ENCODE measurements at places on chromosomes 6 and 20.

- DNase-seq, result no peak
These were observed 122.4 kb downstream of the RIN2 start for GRCh38 chr20:19880256-19881079.

- no peak for DNase-seq
These were observed 34.4 kb downstream of the EFHC1 start for GRCh38 chr6:52454556-52454955.

DNA sequence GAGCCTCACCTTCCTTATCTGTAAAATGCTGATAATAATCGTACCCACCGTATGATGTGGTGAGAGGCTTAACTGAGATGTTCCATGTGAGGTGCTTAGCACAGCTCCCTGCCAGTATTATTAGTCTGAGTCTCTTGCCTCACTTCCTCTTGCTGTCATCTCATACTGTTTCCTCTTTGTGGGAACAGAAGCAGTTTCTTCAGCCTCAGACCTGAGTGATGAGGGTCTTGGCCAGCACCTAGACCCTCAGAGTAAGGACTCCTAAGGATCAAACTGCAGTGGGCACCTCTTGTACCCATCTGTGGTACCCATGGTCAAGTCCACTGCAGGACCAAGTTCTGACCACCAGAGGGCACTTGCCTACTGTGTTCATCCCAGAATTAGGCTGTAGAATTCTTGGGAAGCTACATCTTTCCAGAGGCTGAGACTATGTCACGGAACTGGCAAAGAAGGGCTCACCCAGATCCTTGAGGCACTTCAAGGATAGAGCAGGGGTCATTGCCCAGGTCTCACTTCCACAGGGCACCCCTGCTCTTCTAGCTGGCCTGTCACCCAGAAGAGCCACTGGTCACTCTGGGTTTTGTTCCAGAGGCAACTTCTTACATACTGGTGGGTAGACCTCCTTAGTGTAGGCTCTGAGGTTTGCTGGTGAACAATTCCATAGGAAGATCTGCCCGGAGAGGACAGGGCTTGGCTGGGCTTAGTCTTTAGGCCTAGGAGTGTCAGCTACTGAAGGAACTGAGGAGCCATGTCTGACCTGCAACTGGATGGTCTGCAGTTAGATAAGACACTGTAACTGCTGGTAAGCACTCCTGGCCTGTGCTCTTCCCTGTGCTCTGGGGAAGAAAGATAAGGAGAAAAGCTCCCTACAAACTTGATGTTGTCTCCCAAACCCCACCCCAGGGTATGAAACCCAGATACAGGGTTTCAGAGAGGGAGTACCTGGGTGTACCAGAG, 20.6 kb upstream of the SGK2 start:
- peak; percentile 34 for DNase-seq

GRCh38 chr6:168415098-168415992, 25.6 kb upstream of the SMOC2 start:
- no peak for DNase-seq

DNA sequence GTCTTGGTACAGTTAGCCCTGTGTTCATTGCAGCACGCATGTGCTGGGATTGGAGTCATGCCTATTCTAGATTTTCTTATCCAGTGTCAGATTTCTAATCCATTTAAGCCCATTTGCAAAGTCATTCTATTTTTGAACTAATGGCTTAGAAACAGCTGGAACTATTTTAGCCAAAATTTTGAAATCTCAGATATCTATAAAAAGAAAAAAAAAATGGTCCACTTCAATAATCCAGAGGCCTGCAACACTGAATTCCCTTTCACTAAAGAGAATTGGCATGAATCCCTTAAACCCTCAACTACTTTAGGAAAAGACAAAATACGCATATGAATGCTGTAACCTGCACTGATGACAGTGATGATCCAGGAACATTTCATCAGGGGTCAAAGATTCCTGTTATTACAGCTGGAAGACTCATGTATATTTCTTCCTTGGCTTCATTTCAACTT, 1.5 kb downstream of the COL21A1 start:
- no peak for DNase-seq

DNA sequence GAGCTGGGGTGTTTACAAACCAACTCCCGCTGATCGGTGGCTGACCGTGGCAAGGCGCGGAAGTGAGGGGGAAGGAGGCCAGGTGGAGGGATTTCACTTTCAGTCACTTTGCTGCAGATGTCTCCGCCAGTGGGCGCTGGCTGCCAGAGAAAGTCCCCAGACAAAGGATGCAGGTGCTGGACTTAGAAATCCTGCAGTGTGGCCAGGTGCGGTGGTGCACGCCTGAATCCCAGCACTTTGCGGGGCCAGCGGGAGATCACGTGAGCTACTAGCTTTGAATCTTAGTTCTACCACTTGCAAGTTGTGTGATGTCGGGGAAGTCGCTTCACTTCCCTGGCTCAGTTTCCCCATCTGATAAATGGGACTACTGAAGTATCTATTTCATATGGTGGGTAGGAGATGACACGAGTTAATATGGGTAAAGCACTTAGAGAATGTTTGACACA, 180.4 kb downstream of the ZNF217 start:
- peak; percentile 20 for DNase-seq

- DNase-seq, result no peak
These were observed 31.9 kb upstream of the MRPS18A start for GRCh38 chr6:43719511-43719910.

- DNase-seq, result no peak
These were observed 182.4 kb downstream of the KHDC1L start for GRCh38 chr6:73042892-73043291.

GRCh38 chr20:50903353-50904051, 27.7 kb downstream of the ADNP start:
- DNase-seq, result no peak

DNA sequence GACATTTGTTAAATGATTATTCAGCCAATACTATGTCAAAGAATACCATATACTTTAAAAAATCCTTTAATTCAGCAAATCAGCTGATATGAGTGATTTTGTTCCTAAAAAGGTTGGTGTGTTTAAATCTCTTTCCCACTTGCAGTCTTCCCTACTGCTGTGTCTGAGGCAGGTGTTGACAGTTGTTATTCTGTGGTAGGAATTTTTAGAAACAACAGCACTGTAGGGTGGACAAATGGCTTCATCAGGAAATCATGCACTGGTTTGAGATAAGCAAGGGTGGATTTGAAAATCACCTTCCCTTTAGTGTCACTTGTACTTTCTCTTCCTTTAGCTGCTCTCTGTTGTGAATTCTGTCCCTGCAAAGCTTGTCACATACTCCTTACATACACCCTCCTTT, 213.7 kb upstream of the SGK1 start:
- no peak for DNase-seq

- DNase-seq, result no peak
These were observed 62.1 kb upstream of the BHLHE23 start for GRCh38 chr20:63068711-63069367.

DNA sequence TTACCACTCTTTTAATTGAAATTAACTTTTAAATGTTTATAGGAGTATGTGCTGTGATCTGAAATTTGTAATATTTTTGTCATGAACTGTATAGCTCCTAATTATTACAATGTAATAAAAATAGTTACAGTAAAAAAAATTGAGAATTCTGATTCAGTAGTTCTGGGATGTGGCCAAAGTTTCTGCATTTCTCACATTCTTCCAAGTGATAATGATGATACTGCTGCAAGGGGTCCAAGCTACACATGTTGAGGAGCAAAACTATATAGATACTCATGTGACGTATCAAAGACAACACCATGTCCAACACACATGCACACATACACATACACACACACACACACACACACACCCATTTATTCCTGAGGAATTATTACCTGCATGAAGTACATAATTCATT, 71.0 kb upstream of the FAM83B start:
- no peak for DNase-seq

GRCh38 chr6:18340781-18341551, 46.2 kb upstream of the RNF144B start:
- no peak for DNase-seq

- no peak for DNase-seq
These were observed 695 bp downstream of the ARHGAP18 start for GRCh38 chr6:129709196-129709768.

DNA sequence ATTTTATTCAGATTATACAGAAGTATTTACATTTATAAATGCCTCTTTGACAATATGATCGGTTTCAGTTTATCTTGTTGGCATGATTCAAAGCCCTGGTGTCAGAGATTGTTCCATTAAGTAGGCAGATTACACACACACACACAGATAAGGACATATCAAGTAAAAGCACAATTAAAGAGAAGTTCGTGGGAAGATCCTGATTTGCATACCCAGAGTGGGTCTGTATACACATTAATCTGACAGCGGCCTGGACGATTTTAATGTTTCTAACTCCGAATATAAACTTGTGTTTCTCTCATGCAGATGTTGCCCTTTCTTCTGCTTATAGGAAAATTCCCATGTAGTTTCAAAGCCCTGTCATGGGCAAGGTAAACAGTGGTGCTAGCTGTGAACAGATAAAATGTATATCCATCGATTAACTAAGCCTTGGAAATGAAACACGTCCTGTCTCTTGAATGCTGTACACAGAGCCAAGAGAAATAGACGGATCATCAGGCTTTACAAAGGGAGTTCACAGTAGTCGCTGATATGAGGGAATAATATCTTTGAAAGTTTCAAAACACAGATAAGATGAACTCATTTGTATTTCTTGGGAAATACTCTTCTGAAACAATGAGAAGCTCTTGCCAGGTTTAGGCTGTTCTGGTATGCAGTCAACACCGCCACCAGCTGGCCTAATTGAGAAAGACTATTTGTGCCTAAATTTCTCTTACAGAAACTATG, 108.2 kb upstream of the GMDS start:
- peak; percentile 44 for DNase-seq

DNA sequence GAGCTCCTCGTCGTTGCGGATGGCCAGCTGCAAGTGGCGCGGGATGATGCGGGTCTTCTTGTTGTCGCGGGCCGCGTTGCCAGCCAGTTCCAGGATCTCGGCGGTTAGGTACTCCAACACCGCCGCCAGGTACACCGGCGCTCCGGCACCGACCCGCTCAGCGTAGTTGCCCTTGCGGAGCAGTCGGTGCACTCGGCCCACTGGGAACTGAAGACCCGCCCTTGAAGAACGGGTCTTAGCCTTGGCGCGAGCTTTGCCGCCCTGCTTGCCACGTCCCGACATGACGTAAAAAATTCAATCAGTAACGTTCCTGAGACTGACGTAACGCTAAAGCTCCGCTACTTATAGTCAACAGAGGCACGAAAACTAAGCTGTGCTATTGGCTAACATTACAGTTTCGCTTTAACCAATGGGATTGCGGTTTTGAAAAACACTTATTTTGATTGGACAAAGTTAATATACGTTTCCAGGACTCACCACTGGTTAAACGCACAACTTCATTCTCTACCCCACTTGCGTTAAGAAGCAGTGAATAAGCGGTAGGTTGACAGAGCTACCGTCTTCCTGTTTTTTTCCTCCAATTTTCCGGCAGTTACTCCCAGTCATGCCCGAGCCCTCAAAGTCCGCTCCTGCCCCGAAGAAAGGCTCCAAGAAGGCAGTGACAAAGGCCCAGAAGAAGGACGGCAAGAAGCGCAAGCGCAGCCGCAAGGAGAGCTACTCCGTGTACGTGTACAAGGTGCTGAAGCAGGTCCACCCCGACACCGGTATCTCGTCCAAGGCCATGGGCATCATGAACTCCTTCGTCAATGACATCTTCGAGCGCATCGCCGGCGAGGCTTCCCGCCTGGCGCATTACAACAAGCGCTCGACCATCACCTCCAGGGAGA, 73.9 kb downstream of the OR2B2 start:
- DNase-seq, result peak; percentile 52

DNA sequence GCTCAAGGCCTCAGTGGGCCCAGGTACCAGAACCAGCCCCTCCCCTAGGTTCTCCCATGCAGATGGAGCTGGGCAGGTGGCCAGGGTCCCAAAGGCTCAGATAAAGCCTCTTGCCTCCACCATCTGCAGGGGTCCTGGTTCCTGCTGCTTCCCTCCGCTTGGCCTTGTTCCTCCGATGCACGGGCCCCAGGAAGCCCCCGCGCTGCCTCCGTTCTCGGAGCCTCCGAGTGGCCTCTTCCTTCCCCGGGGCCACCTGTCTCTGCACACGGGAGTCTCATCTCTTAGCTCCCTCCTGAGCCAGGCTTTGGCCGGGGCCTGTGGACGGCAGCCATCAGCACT, 1.9 kb upstream of the PTK6 start:
- no peak for DNase-seq

DNA sequence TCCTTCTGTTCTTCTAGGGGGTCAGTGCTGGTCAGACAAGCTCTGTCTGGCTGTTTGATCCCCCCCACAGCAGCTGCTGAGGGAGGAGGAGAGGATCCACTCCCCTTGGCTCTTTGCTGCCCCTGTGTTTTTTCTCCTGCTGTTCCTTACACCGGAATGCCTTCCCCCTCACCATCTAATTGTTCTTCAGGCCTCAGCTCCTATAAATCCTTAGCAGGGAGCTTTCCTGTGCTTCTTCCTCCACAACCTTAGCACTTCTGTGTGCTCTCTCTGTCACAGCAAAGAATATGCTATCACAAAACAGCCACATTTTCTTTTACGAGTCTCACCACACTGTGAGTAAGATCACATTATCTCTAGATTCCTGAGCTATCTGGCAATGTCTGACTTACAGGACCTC, 196.6 kb downstream of the OTOR start:
- DNase-seq, result no peak

DNA sequence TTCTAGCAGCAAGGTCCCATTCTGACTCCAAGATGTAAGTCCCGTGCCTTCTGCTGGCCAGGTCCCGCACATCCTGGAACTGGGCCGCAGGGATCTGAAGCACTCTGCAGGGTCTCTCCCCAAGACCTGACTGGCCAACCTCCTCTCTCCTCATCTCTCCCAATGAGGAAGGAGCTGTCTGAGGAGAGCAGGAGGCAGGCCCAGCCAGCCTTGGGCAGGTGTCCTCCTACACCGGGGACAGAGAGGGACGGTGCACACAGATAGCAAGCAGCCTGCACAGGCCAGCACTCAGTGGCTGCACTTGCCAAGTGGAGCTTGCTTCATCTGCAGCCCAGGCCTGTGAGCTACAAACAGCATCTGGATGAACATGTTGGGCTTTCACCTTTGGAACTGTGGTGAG, 76.8 kb upstream of the CD93 start:
- no peak for DNase-seq

- DNase-seq, result no peak
These were observed 64.9 kb downstream of the SLC22A23 start for GRCh38 chr6:3391902-3392458.

DNA sequence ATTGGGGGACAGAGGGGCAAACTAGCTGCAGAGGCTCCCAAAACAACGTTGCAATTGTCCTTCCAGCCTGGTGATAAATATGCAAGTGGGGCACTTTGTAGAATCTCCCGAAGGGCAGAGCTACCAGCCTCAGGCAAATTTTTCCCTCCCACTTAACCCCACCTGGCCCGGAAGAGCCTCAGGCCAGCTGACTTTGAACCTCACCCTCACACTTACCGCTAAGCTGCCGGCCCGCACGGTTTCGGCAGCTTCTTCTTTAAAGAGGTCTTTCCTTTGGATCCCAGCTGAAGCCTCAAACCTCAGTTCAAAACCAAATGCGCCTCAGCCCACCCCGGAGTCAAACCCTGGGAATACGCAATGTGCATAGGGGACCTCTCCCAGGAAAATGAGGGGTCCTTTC, 2.5 kb downstream of the OVOL2 start:
- no peak for DNase-seq

- DNase-seq, result no peak
These were observed 27.0 kb downstream of the CBFA2T2 start for GRCh38 chr20:33516882-33517281.

Data from activated CD4-positive, alpha-beta T cell treated with anti-CD3 and anti-CD28 coated beads, Interleukin-2, amount 50 U/mL, for 4 hours (primary cell).